ENCODE measurements at places on chromosomes 11 and 22.
A peak's percentile ranks its signal among the peaks of the same experiment; 100 is the strongest.

DNA sequence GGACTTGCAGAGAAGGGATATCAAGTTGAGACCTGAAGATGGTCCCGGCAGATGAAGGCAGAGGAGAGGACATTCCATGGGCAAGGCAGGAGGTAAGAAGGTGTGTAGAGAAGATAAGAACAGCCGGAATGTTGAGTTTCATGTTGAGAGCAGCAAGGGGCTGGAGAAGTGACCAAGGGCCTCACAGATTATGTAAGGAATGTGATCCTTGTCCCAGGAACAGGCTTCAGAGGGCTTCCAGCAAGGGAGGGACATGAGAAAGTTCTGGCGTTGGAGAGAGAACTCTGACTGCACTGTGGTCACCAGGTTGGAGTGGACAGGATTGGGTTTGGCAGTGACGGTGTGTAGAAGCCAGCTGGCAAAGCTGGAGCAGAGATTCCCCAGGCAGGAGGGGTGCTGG, 27.6 kb upstream of the PPFIA1 start:
- no peak for DNase-seq

DNA sequence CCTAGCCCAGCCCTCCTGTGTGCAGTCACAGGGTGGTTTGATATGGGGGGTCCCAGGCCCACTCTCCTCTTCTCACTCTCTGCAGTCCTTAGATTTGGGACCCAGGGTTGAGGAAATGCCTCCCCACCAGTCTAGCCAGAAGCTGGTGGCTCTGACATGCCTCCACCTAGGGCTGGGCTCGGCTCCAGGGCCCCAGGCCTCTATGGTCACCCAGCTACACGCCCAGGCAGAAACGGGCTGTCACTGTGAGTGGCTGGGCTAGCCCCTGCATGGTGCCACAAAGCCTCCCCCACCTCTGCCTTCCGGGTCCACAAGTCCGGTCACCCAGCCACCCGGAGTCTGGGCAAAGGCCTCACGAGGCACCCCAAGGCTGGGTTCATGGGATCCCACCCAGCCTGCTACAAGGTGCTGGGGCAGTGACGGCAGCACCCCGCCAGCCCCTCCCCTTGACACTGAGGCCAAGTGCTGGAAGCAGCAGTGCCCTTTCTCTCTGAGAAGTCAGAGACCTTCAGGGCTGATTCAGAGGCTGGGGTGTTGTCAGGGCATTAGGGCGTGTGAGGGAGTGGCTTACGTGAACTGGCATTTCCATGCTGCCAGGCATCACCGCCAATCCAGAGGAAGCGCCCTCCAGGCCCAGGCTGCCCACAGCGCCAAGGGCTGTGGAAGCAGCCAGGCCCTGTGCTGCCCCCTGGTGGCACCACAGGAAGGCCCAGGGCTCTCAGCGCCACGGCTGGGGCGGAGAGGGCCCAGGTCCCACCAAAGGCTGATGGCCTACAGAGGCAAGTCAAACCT, 638 bp upstream of the PITPNM1 start:
- no peak for DNase-seq

GRCh38 chr11:65274735-65275682, 13.2 kb downstream of the POLA2 start:
- no peak for DNase-seq

GRCh38 chr22:29050457-29050856, 11.2 kb downstream of the C22orf31 start:
- DNase-seq: peak; percentile 92

DNA sequence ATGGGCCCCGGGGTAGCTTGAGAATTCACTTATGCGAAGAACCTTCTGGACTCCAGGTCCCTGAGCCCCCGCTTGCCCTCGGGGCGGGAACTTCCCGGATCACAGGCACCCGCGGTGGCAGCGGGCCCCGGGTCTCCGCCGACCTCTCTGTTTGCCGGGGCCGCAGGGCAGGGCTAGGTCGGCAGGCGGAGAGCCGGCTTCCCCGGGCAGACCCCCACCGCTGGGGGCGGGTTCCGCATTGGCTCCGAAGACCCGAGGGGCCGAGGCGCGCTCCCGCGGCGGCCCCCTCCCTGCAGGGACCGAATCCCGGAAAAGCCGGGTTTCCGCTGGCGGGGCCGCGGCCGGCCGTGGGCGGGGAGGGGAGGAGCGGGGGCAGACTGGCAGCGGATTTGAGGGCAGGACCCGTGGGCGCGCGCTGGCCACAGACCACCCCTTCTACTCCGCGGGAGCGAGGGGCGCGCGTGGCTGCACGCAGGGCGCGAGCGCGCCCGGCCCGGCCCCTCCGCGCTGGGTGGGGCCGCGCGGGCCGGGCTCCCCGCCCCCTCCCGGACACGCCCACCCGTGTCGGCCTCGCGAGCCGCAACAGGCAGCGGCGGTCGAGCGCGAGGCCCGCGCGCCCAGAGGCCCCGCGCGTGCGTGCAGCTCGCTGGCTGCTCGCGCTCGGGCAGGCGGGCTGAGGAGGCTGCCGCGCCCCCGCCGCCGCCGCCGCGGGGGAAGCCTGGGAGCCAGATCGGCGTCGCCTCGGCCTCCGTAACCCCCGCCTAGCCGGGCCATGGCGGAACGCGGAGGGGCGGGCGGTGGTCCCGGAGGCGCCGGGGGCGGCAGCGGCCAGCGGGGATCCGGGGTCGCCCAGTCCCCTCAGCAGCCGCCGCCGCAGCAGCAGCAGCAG, at the start of gene PACS1:
TSS of gene PACS1 (plus strand) at position 558 of the 889 bp plus-strand sequence. CDS start at position 773, 215 bp downstream.
- DNase-seq: no peak

DNA sequence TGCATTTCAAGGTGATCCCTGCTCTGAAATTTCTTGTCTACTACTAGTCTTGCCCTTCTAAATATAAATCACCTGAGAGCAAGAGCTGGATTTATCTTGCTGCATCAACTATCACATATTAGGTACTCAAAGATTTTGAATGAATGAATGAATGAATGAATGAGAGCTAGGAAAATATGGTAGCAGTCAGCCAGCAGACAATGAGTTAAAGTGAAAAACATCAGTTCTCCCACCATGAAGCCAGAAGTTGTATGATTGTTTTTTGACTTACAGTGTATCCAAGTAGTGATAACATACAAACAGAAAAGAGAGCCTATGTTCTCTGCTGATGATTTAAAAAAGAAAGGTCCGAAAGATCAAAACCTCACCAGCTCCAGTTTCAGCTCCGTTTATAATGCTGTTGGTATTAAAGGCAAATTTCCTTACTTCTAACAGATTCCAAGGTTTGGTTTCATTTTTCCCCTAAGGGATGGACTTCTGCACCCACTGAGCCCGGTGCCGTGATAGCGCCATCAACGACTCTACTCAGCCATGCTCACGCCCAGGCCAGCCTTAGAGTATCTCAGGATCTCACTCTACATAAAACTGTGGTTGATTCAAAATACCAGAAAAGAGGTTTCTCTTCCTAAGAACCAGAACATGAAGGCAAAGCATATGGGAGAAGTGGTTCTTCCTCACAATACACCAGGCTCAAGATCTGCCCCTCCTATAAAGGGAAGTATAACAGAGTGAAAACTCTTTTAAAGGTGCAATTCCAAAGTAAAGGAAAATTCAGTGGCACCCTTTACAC, 92.0 kb downstream of the SGSM3 start:
- DNase-seq: no peak

- no peak for DNase-seq
These were observed 12.6 kb upstream of the UCP2 start for GRCh38 chr11:73995247-73995646.

DNA sequence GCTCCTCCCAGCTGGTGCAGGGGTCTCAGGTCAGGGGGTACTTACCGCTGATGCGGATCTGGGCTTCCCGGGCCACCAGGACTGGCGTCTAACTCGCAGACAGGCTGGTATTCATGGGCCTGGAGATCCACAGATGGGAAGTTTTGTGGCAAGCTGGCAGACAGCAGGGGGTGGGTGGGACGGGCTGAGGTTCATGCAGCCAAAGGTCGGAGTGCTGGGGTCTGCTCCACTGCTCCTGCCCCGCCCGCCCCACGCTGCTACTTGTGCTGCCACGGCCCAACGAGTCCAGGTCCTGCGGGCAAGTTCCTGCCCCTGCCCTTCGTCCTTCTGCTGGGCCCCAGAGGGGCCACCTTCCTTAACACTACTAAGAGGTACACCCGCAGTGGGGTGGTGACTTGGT, 3.1 kb downstream of the ACY3 start:
- DNase-seq: no peak

DNA sequence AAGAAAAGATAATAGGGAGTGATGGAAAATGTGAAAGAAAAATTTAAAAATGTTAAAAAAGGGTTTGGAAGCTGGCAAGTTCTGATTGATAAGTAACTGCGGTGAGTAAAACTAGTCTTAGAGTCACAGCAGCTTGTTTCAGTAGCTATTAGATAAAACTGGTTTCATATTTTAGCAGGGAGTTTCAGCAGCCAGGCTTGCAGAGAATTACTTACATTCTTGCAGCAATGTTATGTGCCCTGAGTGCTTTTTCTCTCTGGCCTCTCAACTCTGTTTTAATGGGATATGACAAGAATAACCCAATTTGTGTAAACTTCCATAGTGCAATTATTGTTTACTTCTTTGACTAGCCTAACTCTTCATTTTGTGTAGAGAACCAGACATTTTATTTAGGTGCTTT, 33.6 kb downstream of the PPME1 start:
- no peak for DNase-seq

Measured in NCI-H524 treated with DMSO at 0.1 percent for 48 hours (cell line).